ENCODE measurements at places on chromosomes 1 and 21.

DNA sequence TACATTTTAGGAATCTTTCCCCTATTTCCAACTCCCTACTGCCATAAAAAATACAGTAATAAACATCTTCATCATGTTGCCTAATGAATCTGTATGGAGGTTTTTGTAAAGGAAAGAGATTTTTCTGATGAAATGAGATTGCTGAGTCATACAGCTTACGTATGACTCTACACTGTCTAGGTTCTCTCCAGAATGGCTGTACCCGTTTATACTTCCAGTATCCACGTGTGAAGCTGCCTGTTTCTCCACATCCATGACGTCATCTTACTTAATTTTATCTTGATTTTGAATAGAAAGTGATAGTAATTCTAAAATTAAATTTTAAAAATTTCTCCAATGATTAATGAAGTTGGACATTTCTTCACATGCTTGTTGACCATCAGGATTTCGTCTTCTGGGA is 103.7 kb downstream of the COQ8A start:
- DNase-seq, result no peak

DNA sequence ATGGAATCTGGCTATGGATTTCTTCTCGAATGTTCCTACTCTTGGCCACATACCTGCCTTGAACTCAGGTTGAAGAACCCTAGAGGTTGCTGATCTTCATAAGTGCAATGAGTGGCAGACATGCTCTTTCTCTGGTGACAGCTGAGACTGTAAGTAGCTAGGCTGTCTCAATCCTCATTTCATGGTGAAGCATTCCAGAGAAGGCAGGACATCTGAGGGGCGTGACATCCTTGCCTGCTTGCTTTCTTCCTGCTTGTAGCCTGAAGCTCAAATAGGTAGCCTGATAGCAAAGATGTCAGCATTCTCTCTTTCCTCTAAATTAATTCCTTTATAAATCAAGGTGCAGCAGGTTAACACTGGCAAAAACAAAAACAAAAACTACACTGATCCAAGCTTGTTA is 114.6 kb upstream of the MAGI3 start:
- DNase-seq, result no peak

DNA sequence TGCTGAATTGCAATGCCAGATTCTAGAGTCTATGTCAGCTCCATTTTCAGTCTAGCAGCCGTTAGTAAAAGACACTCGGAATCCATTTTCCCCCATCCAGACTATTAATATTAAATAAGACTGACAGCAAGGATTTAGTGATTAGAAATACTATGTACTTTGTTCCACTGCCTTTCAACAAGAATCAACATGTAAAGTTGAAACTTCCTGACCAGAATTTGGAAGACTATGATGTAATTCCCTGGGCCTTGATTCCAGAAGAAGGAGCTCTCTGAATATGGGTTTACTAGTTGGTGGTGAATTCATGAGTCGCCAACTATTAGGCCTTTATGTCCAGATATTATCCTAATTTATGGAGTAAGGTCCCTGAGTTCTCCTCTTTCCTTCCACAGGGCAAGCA is 24.8 kb downstream of the KDM1A start:
- DNase-seq, result no peak

- no peak for DNase-seq
Measured at GRCh38 chr1:55194851-55195250, 20.3 kb downstream of the USP24 start.

GRCh38 chr1:47709019-47709871 is 271.4 kb downstream of the FOXD2 start:
- DNase-seq, result no peak

DNA sequence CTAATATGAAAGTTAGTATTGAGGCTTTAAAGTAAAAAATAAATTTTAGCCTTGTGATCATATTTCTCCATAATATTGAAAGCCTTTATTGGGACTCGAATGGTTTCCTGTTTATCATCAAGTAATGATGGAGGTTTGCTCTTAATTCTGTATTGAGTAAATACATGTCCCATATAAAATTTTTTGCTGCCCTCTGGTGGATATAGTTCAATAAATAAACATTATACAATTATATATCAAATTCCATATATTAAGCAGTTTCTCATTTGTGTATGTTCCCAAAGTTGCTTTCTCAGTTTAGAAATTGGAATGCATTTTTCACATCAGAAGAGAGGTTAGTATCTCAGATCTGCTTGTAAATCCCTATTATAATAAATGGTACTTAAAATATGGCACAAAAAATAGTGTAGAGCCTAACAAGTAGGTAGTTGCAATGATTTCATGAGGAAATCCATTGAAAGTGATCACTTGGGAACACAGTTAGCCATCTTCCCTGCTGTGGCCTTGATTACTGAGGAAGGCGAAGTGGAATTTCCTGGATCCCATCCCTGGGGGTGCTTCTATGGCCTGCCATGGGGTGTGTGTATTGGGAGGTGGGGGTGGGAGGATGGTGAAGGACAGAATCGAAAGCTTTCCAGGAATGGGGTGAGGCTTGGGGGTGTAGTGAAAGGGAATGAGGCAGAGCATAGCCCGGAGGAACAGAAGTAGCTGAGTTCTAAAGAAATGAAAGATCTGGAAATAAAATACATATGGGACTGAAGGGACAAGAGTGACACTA is 84.1 kb upstream of the C21orf91 start:
- DNase-seq, result no peak

DNA sequence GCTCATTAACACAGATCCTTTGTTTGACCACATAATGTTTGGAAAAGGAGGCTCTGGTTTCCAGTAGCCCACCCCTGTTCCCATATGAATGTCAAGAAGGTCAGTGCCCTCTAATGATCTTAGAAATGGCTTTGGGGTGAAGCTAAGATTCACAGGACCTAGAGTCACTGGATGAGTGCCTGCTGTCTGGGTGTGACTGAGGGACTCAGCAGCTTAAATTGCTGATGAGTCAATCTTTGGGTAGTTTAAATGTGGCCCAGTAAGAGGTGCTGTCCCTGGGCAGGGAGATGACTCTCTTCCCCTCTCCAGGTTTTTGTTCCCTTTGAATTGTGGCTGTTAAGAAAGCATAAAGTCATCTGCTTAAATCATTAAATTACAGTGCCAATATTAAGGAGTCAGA is 50.6 kb downstream of the L1TD1 start:
- no peak for DNase-seq
